ENCODE measurements at places on chromosomes 7 and 10. TPM values are rescaled to one million over a fixed set of nuclear protein-coding genes. Genes with fewer than 3 reads are reported as not detected.

DNA sequence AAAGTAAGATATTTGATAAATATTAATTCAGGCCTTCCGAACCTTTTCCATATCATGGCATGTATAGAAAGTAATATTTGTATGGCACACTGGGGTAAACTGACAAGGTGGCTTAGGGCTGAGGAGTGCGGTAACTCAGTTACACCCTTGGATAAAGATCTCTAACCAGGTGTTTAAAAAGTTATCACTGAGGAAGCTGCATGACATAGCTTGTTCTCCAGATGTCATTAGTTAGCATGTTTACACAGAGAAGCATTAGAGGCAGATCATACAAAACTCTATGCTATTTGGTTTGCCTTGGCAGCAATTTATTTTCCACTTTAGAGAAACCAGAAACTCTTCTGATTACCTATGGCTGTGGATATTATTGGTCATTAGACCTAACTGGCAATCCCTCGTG is 118.2 kb downstream of the ST7 start:
- no peak for DNase-seq

The PSMC2 gene
- 87.0 TPM for total RNA-seq

The AKR1D1 gene
- not detected for total RNA-seq

The UTF1 gene
- total RNA-seq: not detected

DNA sequence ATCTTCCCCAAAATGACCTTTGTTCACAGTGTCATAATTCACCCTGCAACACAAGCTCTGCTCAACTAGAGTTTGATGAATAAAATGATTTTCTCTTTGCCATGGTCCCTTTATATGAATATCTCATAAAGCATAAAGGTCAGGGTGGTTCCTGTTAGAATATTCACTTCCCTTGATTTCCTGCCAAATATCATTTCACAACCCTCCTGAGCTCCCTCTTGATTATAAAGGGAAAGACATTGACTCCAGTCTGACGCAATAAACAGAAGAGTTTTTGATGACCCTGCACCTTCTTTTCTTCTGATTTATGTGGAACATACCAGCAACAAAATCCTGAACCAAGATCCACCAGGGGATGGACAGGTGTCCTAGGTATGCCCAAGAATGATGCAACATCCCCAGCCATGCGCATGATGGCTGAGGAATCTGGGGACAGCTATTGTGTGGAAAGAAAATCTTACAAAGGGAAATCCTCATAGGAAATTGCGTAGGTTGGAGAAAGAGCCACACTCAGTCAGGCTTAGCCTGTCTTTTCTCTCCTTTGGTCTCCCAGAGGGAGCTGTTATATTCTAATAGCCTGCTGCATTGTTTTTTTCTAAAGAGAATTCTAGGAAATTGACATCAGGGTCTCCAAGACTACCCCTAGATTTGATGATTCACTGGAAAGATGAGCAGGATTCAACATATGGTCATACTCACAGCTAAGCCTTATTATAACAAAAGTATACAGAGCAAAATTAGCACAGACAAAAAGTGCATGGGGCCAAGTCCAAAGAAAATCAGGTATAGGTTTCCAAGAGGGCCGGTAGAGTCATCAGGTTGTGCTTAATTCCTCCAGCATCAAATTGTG is 18.8 kb downstream of the IFIT3 start:
- no peak for DNase-seq

DNA sequence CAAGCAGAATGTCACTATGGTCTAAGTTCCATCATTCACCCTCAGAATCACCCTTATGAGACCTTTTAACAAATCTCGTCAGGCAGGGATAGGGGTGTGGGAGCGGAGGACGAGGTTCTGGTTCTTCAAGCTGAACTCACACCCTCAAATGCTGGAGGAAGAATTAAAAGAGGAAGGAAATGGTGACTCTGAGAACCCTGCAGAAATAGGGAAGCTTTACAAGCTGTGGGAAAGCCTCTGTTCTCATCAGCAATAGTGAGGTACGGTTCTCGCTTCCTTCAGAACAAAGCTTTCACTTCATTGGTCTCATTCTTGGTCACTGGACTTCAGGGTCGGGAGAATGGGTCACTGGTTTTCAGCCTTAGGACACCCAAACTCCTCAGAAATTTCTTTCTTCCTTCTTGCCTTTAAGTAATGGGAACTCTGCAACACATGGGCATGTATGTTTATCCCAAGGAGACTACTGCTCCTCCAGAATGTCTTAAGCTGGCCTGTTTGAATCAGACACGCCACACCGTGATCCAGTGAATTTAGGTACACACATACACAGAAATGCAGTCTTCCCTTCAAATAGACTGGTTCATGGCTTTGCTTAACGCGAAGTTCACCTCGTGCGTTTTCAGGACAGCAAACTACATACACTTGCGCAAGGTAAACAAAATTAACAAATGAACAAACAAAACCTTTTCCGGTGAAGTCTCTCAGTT is 226.0 kb downstream of the SFMBT2 start:
- DNase-seq: no peak

- DNase-seq: no peak
Measured at GRCh38 chr10:79381804-79382221, 34.5 kb downstream of the PPIF start.

The ZNF248 gene
- total RNA-seq: 16.3 TPM

- DNase-seq: no peak
Measured at GRCh38 chr7:159038066-159038465, 106.6 kb downstream of the VIPR2 start.
